ENCODE measurements at places on chromosomes 1 and 21.
A peak's percentile ranks its signal among the peaks of the same experiment; 100 is the strongest.

- DNase-seq = no peak
Measured at GRCh38 chr1:97461782-97462181, 459.1 kb downstream of the DPYD start.

GRCh38 chr1:20361805-20362381 lies 71.2 kb downstream of the VWA5B1 start:
- DNase-seq = peak; percentile 10

DNA sequence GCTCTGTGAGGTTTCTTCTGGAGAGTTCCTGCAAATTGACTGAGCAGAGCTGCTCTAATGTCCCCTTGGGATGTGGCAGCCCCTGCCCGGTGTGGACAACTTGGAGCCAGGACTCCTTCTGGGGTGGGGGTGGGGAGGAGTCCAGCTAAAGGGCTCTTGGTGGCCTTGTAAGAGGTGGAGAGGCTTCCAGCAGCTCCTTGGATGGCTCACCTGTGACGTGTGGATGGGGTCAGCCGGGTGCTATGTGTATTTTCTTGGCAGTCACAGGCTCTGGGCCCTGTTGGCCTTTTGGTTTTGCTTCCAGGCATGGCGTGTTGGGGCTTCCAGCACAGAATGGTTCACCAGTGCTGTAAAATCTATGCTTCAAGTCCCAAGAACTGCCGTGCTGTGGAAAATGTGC lies 38.2 kb downstream of the TRAPPC10 start:
- DNase-seq = no peak

- DNase-seq = no peak
Measured at GRCh38 chr1:214233856-214234634, 46.9 kb upstream of the SMYD2 start.

DNA sequence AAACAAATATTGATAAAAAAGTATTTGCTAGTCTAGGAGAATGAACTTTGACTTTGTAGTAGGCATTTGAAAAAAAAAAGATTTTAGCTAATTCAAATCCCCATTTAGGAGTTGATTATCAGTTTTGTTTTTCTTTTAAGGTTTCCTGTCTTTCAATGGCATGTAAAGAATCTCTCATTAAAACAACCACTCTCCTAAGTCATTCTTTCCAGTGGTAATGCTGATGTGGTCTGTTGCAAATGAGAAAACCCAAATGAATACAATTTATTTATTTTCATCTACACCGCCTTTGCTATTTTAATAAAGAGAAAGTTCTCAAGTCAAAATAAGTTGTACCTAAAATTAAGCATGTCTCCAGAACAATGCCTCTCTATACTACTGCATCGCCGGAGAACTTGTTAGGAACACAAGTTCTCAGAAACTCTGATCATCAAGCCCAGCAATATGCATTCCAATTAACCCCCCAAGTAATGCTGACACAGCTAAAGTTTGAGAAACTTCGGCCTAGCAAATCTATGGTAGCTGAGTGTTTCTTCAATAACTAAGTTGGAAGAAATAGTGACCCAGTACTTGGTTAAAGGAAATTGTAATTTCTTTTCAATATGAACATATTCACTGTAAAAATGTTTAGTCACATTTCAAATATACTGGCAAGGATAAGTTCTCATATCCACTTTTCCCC lies 255.1 kb downstream of the PTPRC start:
- DNase-seq = no peak

- no peak for DNase-seq
Measured at GRCh38 chr21:41345934-41346685, 15.7 kb upstream of the MX2 start.

DNA sequence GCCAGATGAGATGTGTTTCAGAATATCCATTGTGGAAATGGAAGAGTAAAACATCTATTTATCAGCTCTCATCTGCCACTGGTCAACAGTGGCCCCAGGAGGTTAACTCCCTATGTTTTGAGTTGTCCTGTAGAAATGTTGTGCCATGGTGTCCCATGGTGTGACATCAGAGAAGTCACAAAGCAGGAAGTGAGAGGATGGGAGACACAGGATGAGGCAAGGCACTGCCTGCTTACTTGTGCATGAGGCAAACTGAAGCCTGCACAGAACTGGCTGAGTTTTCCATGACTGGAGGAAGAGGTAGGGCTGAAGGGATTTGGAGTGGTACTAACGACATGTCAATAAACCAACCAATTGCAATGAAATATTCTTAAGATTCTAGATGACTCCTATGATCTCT lies 131.5 kb upstream of the ZNF644 start:
- DNase-seq = no peak

GRCh38 chr1:215119719-215120365 lies 37.3 kb downstream of the KCNK2 start:
- DNase-seq = no peak

DNA sequence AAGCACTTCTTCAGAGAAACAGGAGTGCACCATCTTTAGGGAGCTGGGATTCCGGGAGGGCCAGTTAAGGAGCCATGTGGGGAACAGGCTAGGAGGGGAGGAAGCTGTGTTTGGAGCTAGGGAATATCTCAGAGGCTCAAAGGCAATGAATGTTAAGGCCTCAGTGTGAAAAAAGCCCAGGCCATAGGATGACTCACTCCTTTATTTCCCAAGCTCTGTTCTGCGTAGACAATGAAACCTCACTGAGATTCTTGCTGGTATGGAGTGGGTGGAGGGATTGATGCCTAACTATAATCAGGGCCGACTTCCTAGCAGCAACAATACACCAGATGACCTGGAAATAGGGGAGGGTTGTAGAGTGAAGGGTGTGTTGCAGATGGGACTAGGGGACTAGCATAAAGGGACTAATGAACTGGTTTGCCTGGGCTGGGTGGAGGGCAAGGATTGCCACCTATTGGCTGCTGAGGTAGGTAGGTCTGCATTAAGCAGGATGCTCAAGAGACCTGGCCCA lies 2.1 kb downstream of the GNAT2 start:
- no peak for DNase-seq

GRCh38 chr1:99685516-99686180 lies 39.7 kb downstream of the PALMD start:
- peak; percentile 26 for DNase-seq

- DNase-seq = no peak
Measured at GRCh38 chr1:63262459-63262770, 60.0 kb upstream of the FOXD3 start.

- DNase-seq = no peak
Measured at GRCh38 chr1:18661404-18662285, 31.0 kb downstream of the PAX7 start.

GRCh38 chr21:46641656-46642055 lies 6.2 kb downstream of the PRMT2 start:
- DNase-seq = no peak

GRCh38 chr1:207031632-207032264 lies 808 bp downstream of the C1orf116 start:
- DNase-seq = no peak

DNA sequence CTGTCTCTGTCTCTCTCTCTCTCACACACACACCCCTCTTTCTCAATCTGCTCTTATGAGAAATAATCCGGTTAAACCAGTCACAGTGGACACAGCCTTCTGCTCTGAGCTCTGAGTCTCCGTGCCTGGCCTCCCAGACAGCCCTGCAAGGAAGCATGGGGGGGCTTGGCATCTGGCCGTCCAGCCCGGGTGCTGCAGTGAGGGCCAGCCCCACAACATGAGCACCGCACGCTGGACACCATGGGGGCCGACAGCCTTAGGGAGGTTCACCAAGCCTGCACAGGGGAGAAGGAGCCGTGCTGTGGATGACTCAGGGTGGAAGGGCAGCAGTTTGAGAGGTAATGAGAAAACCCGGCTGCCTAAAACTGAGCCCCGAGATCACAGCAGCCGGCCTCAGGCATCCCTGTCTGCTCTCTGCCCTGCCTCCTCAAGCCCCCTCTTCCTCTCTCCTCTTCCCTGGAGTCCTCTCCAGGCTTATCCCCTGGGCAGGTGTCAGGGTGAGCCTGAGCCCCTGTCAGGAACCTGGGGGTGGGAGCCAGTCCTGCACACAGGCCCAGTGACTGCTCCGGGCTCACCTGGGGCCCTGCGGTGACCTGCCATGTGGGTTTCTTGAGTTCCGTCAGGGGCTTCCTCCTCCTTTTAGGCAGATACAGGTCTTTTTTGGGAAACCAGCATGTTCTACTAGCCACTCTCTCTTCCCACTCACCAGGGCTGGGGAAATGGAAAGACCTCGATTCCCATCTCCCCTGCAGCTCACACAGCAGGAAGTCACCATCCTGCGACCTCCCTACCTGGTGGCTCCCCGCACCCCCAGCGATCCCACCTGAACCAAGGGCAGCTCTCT lies 92.8 kb downstream of the ITPKB start:
- no peak for DNase-seq

DNA sequence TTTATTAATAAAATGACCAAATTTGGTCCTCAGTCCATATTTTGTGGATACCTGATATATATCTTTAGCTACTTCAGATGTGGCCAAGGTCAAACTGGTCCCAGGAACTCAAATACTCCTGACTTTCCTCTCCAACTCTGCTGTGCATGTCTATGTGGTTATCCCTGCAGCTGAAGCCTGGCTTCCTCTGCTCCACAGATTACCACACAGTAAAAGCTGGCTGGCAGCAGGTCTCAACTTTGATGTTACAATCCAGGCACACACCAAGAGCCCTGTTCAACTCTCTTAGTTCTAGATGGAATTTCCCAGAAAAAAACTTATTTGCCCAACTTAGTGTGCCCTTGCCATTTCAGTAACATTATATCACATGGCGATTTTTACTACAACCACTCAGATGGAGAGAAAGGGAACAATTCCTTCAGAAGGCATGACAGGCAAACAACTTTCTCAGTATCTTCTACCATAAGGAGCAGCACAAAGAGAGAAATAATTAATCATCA lies 479.5 kb downstream of the PLPP3 start:
- no peak for DNase-seq

GRCh38 chr1:59165353-59165752 lies 131.5 kb upstream of the FGGY start:
- no peak for DNase-seq
